ENCODE measurements at places on chromosomes 7 and 10. TPM values are rescaled to one million over a fixed set of nuclear protein-coding genes. Genes with fewer than 3 reads are reported as not detected.

HYAL4 gene
- not detected for total RNA-seq

SKIDA1 gene
- total RNA-seq, result 0.83 TPM

GRCh38 chr7:137572056-137572784 lies 228.7 kb upstream of the PTN start:
- H3K4me3 ChIP-seq, result no peak overlapping the region
- no peaks in the 10 kb centered on the region for H3K36me3 ChIP-seq
- H3K4me1 ChIP-seq, result no peaks in the 10 kb centered on the region
- H3K27me3 ChIP-seq, result no peaks in the 10 kb centered on the region

GRCh38 chr10:114024876-114025610 lies 18.6 kb upstream of the ADRB1 start:
- H3K36me3 ChIP-seq, result no peaks in the 10 kb centered on the region
- no peak overlapping the region for H3K4me3 ChIP-seq
- H3K27ac ChIP-seq, result peak overlapping the region; percentile 95
- peaks cover 34% of the 10 kb centered on the region for H3K4me1 ChIP-seq

- no peaks in the 10 kb centered on the region for H3K4me1 ChIP-seq
- H3K36me3 ChIP-seq, result no peaks in the 10 kb centered on the region
- H3K27me3 ChIP-seq, result no peaks in the 10 kb centered on the region
- no peak overlapping the region for H3K4me3 ChIP-seq
- no peak for DNase-seq
- no peak overlapping the region for H3K27ac ChIP-seq
These were observed 291.6 kb upstream of the KIAA1217 start for GRCh38 chr10:23917251-23917840.
